ENCODE measurements at places on chromosomes 4 and X.

DNA sequence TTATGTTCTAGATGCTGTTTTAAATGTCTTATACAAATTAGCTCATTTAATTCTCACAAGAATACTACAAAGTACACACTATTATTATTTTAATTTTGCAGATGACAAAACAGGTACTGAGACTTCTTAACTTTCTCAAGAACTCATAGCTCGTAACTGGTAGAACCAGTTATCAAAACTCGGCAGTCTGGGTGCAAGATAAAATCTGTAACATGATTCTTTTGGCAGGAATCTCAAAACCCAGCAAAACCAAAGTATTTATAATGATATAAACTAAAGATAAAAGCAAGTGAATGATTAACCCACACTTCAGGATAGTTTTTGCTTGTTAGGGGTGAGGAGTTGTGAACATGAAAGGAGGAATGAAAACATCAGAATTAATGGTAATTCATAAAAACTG, 27.6 kb downstream of the CLNK start:
- no peak for DNase-seq

- DNase-seq = no peak
These were observed 45.9 kb upstream of the GPC4 start for GRCh38 chrX:133461231-133461630.

- DNase-seq = no peak
These were observed 580.4 kb downstream of the ANKRD50 start for GRCh38 chr4:124132161-124132560.

DNA sequence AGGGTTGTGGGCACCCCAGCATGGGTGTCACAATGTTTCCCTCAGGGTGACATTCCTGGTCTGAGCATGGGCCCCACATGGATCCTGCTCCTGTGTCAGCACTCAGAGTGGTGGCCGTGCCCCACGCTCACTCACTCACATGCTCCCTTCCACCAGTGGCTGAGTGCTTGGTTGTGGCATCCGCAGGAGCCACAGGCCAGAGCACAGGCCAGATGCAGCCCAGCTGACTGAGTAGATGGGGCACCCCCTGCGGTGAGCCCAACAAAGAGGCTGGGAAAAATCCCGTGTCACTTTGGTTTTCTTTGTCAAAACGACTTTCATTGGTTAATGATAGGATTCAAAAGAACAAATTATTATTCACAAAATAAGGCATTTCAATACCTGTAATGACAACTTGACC, 204.6 kb upstream of the ANXA10 start:
- DNase-seq = no peak

DNA sequence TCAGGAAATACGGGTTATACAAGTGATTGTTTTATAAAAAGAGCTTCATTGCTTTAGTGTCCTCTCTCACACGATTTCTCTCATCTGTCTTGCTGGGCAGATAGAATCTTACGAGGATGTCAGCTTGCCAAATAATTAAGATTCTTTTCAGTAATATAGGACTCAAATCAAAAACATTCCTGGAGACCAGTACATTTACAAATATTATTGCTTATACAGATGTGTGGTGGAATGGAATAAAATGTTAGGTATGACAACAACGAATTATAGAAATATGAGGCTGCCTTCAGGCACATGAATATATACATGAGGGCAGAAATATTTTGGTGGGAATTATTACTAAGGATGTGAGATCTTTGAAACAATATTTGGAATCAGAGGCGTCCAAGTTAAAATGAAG, 88.9 kb downstream of the GC start:
- DNase-seq = no peak

DNA sequence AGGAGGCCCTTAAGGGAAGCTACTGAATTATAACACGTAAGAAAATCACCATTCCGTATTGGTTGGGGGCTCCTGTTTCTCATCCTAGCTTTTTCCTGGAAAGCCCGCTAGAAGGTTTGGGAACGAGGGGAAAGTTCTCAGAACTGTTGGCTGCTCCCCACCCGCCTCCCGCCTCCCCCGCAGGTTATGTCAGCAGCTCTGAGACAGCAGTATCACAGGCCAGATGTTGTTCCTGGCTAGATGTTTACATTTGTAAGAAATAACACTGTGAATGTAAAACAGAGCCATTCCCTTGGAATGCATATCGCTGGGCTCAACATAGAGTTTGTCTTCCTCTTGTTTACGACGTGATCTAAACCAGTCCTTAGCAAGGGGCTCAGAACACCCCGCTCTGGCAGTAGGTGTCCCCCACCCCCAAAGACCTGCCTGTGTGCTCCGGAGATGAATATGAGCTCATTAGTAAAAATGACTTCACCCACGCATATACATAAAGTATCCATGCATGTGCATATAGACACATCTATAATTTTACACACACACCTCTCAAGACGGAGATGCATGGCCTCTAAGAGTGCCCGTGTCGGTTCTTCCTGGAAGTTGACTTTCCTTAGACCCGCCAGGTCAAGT, 6.9 kb upstream of the MSANTD1 start:
- no peak for DNase-seq

DNA sequence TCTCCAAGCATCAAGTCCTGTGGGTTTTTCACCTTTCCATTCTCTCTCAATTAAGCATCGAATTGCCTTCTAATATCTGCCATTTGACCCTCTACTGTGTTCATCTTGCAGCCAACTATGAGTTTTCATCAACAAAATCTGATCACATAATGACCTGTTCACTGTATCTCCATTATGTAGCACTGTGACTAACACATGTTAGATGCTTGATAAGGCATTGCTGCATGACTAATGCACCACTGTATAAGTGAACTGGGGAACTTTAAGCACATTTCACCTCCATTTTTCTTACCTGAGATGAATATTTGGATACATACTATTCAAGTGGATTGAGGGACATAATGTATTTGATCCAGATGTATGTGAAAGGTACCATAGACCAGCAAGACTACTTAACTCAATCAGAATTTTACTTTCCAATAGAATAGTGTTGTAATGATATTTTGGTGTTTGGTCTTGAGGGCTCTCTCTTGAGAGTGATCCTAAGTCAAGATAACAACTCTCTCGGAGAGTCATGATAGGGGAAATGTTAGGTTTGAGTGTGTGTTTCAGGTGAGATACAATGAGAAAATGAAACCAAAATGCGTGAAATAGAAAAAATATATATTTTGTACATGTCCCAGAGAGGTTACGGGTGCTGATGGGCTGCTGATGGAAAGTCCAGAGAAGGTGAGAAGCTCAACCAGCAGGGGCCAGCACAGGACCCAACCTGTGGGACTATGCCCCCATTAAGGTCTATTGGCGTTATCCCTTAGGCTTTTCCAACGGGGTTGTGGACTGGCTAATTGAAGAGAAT, 60.2 kb upstream of the HS3ST1 start:
- no peak for DNase-seq

GRCh38 chr4:108378164-108378563, 209.4 kb upstream of the LEF1 start:
- DNase-seq = no peak

DNA sequence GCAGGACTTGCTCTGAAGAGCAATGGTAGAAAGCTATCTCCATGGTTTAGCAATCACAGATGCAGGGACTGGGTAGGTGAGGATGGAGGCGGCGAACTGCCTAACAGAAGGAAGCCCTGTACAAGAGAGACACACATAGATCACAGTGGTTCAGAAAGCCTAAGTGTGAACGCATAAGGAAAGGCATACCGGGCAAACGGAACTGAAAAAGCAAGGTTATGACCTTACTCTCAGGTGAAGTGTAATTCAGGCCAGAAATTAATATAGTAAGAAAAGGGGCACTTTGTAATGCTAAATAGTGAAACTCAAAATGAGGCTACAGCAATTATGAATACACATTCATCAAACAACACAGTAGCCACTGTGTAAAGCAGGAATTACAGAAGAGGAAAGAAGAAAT, 126.6 kb downstream of the PALLD start:
- DNase-seq = no peak
